ENCODE measurements at places on chromosomes 3 and 15. TPM values are rescaled to one million over a fixed set of nuclear protein-coding genes. Genes with fewer than 3 reads are reported as not detected.

SI gene
- not detected for polyA plus RNA-seq

MAP6D1 gene
- polyA plus RNA-seq = 1.6 TPM

RLBP1 gene
- not detected for polyA plus RNA-seq

BAHD1 gene
- 28.5 TPM for polyA plus RNA-seq

UQCC5 gene
- polyA plus RNA-seq = 20.5 TPM

THSD4 gene
- 30.7 TPM for polyA plus RNA-seq

GHRL gene
- 5.4 TPM for polyA plus RNA-seq

IL12A gene
- 0.62 TPM for polyA plus RNA-seq

ROPN1B gene
- polyA plus RNA-seq = 1.1 TPM

- no peak for DNase-seq
Observed at GRCh38 chr3:18499301-18499700, 74.2 kb upstream of the SATB1 start.

- DNase-seq = no peak
Observed at GRCh38 chr3:188197388-188197847, 43.5 kb downstream of the LPP start.

- no peak for DNase-seq
Observed at GRCh38 chr3:116306720-116307119, 138.6 kb downstream of the LSAMP start.

GRCh38 chr15:100762289-100762688 lies 117.3 kb upstream of the ALDH1A3 start:
- no peak for DNase-seq

- no peak for DNase-seq
Observed at GRCh38 chr3:55194376-55194775, 266.5 kb upstream of the LRTM1 start.

DNA sequence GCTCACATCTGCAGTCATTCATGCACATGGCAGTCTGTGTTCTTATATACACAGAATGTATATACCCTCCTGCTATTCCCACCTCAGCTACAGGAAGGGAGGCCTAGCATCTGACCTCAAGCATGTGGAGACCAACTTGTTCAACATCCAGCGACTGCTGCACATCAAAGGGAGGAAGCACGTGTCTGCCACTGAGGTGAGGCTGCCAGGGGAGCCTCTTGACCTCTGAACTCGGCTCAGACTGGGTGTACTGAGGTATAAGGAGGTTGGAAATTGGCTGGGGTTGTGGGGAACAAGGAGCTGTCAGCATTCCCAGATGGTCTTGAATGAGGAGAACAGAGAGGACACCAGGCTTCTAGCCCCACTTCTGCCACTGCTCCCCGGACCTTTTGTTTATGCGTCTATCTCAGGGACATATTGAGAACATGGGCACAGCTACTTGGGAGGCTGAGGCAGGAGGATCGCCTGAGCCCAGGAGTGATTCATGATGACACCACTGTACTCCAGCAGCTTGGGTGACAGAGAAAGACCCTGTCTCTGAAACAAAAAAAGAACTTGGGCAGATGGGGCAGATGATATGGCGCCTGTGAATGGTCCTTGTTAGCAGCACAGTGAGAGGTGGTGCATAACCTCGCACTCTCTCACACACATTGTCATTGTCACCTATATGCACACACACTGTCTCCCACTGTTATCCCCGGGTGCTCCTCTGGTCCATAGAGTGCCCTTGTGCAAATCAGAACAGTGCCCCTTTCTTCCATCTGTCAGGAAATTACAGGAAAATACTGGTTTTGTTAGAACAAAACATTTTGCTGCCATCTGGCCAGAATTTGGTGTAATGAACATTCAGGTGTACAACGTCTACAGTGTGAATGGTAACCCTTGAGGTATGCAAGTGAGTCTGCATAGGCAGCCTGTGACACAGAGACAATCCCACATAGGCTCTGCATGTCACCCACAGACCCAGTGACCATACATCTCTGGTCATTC lies 5.4 kb downstream of the VILL start:
- DNase-seq = no peak

DNA sequence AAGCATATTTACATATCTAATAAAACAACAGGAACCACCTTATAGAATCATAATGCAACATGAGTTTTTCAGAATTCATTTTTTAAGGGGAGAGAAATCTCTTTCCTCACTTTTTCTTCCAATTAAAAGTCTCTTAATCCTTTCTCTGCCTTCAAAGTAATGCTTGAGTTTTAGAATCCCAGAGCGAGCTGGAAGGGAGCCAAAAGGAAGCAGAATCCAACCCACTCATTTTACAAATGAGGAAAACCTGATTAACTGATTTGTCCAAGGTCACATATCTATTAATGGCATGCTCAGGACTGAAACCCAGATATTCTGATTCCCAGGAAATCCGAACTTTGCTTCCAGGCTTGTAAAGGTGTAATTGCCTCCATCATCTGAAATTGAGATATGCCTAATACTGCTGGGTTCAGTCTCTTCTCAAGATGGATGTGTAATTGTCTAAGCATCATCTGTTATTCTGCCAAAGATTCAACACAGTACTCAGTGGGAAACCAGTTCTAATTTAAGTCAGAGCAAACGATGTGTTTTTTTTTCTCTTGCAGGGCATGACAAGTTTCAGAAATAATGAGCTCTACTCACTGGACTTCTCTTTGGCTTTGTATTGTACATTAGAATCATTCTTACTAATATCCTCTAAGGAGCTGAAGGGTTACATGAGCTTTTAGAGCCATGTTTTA lies 481.4 kb upstream of the CFAP20DC start:
- DNase-seq = no peak

GRCh38 chr15:41546851-41547786 lies 3.1 kb upstream of the RPAP1 start:
- DNase-seq = no peak

- no peak for DNase-seq
Observed at GRCh38 chr15:78004222-78004727, 73.2 kb downstream of the TBC1D2B start.

DNA sequence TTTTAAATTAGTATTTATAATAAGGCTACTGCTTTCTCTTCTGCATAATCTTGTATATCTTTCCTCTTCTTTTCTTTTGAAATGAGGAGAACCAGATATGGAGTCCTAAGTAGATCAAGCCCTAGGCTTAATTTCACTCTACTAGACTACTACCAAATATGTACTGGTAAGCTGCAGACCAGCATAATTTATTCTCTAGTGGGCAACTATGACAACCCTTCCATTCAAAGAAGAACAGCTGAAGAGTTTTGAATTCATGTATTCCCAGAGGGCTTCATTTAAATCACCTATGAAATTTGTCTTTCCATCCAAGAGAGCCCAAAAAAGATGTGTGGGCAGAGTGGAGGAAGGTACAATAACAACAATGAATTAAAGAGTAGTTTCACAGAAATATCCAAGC lies 10.0 kb downstream of the RAD18 start:
- DNase-seq = no peak

DNA sequence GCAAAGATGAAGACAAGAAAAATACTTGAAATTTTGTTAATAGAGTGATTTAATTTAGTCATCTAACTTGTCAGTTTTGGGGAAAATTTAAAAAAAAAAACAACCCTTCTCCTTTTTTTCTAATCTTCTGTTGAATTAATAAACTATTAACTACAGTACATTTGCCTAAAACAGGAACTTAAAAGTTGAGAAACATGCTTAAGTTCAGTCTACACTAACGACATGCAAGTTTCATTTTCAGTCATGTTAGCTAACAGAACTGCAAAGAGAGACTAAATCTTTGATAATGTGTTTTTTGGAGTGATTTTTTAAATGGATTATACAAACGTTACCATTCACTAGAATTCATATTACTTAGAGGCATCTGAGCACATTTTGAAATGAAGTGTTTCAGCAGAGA lies 71.9 kb upstream of the MBNL1 start:
- no peak for DNase-seq

- DNase-seq = no peak
Observed at GRCh38 chr3:145953316-145953715, 207.7 kb downstream of the PLOD2 start.

DNA sequence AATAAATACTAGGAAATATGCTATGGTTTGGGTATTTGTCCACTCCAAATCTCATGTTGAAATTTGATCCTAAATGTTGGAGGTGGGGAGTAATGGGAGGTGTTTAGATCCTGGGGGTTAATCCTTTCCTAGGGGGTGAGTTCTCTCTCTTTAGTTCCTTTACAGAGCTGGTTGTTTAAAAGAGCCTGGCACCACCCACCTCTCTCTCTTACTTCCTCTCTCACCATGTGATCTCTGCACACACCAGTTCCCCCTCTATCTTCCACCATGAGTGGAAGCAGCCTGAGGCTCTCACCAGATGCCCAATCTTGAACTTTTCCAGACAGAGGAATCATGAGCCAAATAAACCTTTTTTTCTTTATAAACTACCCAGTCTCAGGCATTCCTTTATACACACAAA lies 10.5 kb downstream of the SLC24A5 start:
- no peak for DNase-seq

DNA sequence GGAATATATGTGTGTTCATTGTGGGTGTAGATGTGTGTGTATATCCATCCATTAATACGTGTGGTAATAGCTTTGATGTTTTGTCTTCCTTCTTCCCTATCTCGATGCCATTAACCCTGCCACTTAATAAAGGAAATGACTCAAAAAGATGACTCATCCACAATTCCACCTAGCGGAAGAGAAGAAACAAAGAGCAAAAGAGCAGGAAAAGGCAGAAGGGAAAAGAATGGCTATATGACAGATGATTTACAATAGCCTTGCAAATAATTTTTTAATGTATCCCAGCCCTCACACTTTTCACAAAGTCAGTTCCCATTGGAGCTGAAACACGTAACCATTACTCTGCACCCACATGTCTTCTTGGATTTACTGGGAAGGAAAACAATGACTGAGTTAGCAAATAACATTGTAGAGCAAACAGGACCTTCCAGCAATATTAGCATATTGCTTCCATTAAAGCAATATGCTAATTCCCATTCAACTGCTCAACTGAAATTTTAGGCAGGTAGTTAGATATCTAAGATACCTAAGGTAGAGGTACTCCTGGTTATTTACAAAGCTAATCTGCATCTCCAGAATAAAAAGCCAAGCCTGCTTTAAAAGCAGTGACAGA lies 197.2 kb downstream of the KCNAB1 start:
- DNase-seq = no peak

DNA sequence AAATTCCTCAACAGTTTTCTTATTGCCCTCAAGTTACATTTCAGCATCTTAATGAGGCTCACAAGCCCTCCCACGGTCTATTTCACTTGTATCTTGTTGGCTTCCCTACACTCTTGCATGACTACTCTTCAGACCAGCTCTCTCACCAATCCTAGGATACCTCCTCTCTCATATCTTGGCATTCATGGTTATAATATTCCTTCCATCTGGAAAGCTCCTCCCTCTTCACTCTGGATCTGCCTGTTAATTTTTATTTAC lies 8.5 kb upstream of the CCDC80 start:
- no peak for DNase-seq

DNA sequence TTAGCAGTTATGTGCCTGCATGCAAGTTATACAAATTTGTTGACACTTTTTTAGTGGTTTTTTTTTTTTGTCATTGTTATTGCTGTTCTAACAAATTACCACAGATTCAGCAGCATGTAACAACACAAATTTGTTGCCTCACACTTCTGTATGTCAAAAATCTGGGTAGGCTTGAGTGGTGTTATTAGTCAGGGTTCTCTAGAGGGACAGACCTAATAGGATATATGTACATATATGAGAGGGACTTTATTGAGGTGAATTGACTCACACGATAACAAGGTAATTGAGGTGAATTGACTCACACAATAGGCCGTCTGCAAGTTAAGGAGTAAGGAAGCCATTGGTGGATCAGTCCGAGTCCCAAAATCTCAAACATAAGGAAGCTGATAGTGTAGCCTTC lies 15.0 kb upstream of the PLSCR1 start:
- no peak for DNase-seq

DNA sequence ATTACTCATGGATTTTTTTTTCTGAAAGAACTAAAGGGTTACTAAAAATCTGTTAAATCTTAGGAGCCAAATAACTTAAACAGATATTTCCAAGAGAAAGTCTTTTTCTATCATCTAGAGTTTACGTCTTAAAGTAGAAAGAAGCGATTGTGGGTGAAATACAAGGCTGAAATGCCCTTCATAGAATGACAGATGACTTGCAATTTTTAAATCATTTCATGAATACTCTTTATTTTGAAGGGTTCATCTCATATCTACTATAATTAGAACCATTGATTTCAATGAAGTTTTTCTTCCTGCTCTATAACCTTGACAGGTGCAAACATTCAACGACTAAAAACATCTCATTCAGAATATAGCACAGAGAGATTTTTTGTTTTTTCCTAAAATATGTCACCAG lies 217.0 kb downstream of the GABRB3 start:
- no peak for DNase-seq

GRCh38 chr3:60304112-60304511 lies 947.1 kb downstream of the FHIT start:
- DNase-seq = no peak

DNA sequence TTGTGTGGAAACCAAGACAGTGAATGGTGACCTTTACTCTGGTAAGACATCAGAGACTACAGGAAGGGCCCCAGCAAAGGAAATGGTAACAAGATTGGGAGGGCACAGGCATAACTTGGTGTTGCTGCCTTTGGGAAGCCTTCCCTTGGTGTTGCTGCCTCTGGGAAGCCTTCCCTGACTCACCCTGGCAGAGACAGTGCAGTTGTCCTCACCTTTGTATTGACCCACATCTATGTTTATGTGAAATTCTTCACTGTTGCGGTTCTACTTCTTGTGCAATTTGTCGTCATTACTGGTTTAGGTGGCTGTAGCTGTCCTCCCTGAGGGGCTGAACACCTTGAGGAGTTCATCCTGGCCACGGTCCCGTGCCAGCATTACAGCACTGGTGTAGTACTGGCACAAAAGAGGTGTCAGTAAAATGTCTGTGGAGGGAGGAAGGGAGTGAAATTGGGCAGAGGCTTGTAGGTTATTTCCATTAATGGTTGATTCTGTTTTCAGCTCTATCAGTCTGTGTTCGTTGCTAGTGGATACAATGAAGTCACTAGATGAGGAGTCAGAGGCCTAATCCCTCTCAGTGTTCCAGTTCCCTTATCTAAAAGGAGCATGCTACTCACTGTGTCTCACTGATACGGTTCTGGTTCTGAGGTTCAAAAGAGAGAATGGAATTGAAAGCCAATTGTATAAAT lies 21.6 kb downstream of the IFT122 start:
- no peak for DNase-seq

DNA sequence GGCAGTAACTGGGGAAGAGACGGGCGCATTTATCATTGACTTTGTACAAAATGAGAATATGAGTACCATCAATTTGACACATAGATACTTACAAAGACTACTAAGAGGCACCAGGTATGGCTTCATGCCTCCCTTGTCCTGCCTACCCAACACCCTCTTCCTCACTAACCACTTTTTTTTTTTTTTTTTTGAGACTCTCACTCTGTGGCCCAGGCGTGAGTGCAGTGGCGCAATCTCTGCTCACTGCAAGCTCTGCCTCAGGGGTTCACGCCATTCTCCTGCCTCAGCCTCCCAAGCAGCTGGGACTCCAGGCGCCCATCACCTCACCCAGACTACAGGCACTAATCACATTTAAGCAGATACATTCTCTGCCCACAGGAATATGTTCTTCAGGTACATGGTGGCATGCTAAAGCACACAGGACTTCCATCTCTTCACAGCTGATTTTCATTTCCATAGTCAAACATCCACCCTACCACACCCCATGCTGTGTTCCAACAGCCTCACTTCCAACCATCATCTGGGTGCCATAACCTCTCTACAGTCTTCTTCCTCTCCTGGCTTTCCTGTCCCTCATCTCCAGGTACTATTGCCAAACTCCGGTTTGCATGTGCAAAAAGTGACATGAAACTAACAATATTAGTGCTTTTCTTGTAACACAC lies 41.7 kb downstream of the RAB27A start:
- DNase-seq = no peak

Data from renal pelvis (tissue), 12 donors.